ENCODE measurements at places on chromosomes 2 and 18.

DNA sequence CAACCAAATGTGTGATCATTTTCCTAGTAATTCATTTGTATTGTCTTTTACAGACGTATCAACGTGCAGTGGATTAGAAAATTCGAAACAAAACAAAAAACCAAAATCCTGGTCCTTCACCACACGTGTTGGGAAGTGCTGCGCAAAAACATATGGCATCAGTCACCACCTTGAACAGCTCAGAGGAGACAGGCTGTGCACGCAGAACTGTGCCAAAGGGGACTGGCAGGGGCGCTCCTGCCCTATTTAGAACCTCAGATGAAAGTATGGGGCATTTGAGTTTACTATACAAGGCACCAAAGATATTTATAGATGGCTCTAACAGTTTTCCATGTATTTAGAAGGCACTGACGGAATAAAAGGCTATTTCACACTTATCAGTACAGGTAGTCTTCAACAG, 42.3 kb downstream of the NOL10 start:
- no peak for DNase-seq

- DNase-seq, result no peak
These were observed 203.7 kb upstream of the DLGAP1 start for GRCh38 chr18:4658804-4659203.

- no peak for DNase-seq
These were observed 47.6 kb downstream of the DHRS9 start for GRCh38 chr2:169116993-169117392.

DNA sequence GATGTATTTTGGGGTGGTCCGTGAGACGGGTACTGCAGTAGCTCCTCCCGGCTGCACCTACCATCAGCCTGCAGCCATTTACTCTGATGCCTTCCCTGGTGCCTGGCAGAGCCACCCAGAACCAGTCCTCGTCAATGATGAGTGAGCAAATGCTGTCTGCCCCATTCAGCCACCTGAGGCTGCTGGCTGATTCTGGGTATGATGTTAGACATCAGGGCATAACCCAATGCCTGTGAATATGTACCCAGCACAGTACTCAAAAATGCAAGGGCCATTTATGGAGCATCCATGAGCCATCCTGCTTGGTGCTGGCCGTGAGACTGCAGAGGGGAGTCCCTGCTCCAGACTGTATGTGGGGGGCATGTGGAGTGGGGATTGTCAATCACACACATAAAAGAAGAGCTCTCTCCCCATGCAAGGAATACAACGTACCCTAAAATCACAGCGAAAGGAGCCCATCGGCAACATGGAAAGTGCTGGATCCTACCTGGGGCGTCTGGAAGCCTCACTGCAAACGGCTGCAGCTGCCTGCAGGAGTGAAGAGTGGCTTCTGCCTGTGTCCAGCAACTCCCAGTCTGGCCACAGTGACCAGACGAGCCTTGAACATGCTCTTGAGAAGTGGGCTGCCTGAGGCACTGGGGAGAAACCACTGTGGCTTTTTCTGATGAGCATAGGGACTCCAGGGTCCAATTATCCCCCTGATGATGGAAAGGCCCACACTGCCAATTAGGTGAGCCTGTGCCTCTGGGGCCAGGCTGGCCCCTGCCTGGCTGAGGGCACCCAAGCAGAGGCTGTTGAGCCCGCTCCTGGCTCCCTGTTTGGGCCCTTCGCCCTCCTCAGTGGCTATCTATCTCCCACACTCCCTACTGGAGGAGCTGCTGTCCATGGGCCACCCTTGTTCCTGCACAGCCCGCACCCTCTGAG, 2.4 kb upstream of the OR6B2 start:
- DNase-seq, result no peak

DNA sequence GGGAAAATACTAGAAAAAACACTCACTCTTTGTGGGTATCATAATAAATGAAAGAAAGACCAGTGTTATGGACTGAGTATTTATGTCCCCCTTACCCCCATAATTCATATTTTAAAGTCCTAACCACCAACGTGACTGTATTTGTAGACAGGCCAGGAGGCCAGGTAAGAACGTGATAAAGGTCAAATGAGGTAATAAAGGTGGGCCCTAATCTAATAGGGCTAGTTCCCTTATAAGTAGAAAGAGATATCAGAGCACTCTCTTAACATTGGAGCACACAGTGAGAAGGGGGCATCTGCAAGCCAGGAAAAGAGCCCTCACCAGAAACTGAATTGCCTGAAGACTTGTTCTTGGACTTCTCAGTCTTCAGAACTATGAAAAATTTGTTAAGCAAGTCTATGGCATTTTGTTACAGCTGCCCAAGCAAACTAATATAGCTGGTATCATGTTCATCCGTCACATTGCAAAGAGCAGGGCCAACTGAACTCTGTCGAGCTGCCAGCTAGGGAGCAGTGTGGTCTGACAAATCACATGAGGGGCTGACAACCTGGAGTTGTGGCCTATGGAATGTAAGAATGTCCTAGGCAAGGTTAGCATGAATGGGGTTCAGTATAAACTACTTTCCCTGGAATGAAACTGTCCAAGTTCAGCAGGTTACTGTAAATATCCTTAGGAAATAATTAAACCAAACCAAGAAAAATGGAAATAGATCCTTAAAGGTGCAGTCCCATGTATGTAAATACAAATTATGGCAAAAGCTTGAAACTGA, 280.9 kb downstream of the ZNF385B start:
- no peak for DNase-seq

- DNase-seq, result no peak
These were observed 37.4 kb upstream of the DTNB start for GRCh38 chr2:25710750-25711149.

DNA sequence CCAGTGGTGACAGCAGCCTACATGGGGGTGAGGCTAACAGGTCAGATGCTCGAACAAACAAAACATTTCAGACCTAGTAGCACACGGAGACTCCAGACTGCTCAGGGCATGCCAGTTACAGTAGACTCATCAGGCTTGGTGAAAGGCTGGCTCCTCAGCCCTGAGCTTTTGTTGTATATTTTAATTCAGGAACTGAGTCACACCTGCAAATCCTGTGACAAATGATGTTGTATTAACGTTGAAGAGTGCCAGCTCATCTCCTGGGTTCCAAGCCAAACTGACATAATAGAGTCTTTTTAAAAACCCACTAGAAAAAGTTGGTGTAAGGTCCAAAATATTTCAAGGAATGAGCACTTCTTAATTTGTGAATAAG, 65.3 kb downstream of the C1D start:
- DNase-seq, result no peak

DNA sequence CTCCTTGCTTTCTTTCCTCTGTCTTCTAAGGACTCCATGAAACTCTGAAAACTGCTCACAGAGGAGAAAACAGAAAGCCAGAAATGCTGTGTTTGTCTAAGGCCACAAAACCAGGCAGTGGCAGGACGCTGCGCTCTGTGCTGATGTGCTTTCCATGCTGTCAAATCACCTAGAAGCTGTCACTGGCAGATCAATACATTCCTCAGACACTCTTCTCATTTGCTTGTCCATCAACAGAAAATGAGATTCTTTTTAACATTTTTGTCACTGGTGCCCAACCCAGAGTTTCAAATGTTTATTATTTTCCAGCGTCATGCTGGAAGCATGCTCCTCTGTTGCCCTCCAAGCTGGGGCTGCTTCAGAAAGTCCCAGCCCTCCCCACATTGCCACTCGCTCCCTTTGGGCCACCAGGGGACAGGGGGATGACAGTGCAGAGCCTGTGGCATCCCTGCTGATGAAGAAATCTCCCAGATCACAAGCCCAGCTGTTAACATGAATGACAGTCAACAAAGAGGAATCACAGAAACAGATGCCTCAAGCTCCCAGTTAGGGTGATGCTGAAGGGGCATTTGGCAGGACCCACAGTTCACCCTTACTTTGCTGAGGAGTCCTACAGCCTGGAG, 117.5 kb upstream of the MEIS1 start:
- DNase-seq, result no peak

DNA sequence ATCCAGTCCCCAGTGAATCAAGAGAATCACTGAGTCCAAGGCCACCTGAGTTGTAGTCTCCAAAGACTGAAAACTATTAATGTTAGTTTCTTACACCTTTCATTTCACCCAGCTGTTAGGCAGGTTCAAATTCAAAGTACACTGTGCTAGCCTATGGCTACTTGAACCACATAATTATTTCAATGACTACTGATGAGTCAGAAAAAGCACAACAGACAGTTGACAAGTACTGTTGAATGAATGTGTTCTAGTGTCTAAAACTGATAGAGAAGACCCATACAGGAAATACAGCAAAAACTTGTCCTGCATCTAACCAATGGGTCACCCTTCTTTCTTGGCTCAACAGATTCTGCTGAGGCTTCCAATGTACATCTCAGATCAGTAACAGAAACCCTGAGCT, 160.9 kb downstream of the MYO5B start:
- no peak for DNase-seq

DNA sequence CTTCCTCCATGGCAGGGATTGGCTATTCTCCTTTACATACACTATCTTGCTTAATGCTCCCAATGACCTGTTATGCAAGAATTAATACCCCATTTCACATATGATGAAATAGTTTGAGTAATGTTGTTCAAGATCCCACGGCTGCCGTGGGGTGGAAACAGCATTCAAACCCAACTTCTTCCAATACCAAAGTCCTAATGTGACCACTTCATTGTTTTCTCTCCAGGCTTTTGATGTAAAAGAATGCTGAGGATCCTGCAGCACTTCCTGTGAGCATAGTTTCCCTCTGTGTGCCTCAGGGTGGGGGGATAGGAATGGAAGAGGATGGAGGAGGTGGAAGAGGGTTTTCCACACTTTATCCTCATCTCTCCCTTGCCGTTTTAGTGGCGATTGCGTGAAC, 199.4 kb downstream of the IRS1 start:
- DNase-seq, result no peak

- DNase-seq, result no peak
These were observed 100.9 kb downstream of the BAZ2B start for GRCh38 chr2:159515441-159515840.

GRCh38 chr18:32911660-32912284, 138.9 kb upstream of the KLHL14 start:
- no peak for DNase-seq

- DNase-seq, result no peak
These were observed 5.5 kb downstream of the PXDN start for GRCh38 chr2:1738646-1739302.

DNA sequence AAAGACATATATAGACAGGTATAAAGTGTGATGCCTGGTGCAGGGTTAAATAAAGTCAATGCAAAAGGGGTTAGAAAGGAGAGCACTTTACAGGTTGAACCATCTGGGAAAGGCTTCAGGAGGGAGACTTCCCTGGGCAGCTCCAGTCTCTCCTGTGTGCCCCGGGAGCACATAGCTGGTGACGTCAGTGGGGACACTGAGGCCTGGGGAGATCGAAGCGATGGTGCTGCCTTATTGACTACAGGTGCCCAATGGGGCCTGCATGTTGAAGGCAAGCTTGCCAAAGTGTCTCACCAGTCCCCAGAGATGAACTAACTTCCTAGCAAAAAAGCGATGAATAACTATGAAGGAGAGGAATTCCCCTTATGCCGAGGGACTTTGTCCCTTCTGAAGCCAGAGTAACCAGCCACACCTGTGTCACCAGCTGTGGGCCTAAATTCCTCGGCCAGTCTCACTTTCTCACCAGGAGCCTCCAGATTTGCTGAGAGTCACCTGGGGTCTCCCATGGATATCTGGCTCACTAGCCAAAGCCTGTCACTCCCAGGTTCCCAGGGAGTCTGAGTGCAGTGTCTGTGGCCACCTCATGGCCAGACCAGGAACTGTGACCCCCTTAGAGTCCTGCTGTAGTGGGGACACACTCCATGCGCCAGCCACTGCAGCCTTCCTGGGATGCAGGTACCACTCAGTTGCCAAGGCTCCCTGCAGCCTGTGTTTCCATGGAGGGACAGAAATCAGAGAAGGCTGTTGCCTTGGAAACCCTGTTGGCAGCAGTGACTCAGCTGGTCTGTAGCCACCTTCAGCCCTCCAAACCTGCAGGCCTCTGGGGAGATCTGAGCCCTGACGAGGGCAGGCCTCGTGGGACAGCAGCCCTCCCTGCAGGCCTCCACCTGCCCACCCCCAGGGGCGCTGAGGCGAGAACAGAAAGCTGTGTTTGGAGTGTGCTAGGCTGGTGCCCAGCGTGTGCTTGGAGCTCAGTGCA, 128.7 kb downstream of the CTIF start:
- DNase-seq, result no peak

Measured in stimulated activated CD8-positive, alpha-beta memory T cell treated with anti-CD3 and anti-CD28 coated beads, Interleukin-15, amount 100 ng/mL, for 24 hours (primary cell).